Astrocyte (in vitro differentiated cells and primary cell): ENCODE measurements at places on chromosomes 2 and 18. TPM values are rescaled to one million over a fixed set of nuclear protein-coding genes. Genes with fewer than 3 reads are reported as not detected.

SNED1 gene
- total RNA-seq: 0.23 and 0.48 TPM in 2 replicates

PRSS56 gene
- total RNA-seq: not detected in 2 replicates

PLCD4 gene
- total RNA-seq: 0.86 and 0.89 TPM in 2 replicates

PPP1R1C gene
- 0.50 and 1.2 TPM in 2 replicates for total RNA-seq

GRCh38 chr2:13676269-13676668 is 956.2 kb upstream of the LRATD1 start:
- peak; percentile 90 for DNase-seq
- H3K4me3 ChIP-seq: no peak overlapping the region
- H3K27ac ChIP-seq: no peak overlapping the region
- no peaks in the 10 kb centered on the region for H3K27me3 ChIP-seq
- H3K36me3 ChIP-seq: no peaks in the 10 kb centered on the region

DNA sequence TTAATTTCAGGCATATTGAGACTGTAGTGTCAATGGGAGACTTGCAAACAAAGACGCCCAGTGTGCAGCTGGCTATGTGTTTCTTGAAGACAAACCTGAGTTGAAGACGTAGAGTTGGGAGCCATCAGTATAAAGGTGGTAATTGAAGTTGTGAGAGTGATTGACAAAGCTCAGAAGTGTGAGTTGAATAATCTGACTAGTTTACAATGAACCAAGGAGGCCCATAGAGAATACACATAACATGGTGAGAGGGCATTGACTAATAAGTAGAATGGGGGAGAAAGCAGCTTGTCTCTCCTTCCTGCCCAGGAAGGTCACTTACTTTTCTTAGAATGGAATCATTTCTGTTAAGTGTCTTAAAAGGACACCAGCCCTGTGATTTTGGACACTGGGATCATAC is 14.1 kb downstream of the SP110 start:
- DNase-seq: no peak
- no peak overlapping the region for H3K27ac ChIP-seq
- no peak overlapping the region for H3K4me3 ChIP-seq
- H3K4me1 ChIP-seq: no peaks in the 10 kb centered on the region
- peaks cover 21% of the 10 kb centered on the region for H3K36me3 ChIP-seq

- H3K4me3 ChIP-seq: no peak overlapping the region
- H3K27me3 ChIP-seq: no peaks in the 10 kb centered on the region
- peak; percentile 50 for DNase-seq
- H3K27ac ChIP-seq: no peak overlapping the region
- H3K36me3 ChIP-seq: no peaks in the 10 kb centered on the region
- H3K4me1 ChIP-seq: peaks cover 16% of the 10 kb centered on the region
These were observed 215.6 kb upstream of the TNP1 start for GRCh38 chr2:217075268-217076057.

DNA sequence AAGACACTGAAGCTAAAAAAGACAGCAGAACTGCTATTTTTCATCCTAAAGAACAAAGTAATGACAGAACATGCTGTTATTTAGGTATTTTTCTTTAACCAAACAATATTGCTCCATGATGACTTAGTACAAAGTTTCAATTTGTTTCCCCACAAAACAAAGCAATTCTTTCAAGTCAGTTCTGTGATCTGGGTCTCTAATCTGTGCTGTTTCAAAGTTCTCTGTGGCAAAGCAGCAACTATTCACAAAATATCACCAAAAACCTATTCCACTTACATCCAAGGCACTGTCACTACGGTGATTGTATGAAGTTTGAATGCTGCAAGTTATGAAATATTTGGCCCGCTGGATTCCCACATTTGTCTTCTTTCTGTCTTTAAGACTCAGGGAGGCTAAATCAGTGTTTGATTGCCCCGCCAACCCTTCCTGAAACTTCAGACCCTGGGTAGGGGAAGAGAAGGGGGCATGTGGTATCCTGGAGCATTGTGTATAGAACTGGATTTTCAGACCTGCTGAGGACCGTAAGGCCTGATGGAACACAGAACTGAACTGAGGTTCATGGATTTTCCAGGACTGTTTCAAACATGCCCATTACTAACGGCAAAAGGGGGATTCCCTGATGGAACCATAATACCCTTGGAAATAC is 13.1 kb upstream of the MFF start:
- H3K27me3 ChIP-seq: no peaks in the 10 kb centered on the region
- no peaks in the 10 kb centered on the region for H3K4me1 ChIP-seq
- H3K36me3 ChIP-seq: no peaks in the 10 kb centered on the region
- no peak for DNase-seq
- no peak overlapping the region for H3K4me3 ChIP-seq

DNA sequence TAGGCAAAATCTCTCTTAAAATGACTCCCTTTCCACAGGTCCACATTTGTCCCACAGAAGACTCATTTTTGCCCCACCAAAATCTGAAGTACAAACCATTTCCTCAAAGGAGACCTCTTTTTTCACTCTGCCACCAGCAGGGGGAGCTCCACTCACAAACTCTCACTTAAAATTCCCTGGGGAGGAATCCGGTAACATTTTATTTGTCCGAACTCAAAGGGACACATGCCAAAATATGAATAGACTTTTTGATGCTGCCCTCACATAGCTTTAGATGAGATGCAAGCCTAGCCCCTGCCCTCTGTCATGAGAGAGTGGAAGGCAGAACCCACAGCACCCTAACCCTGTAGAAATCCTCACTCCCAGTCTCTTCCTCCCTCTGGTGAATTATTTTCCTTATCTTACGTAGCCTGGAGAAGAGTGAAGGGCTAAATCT is 57.1 kb downstream of the RMDN2 start:
- H3K27ac ChIP-seq: no peak overlapping the region
- H3K4me3 ChIP-seq: peak overlapping the region; percentile 32
- DNase-seq: peak; percentile 16
- peaks cover 3% of the 10 kb centered on the region for H3K4me1 ChIP-seq
